ENCODE measurements at places on chromosomes 5 and 9.

- DNase-seq = no peak
Measured at GRCh38 chr9:75455444-75455921, 367.2 kb downstream of the OSTF1 start.

DNA sequence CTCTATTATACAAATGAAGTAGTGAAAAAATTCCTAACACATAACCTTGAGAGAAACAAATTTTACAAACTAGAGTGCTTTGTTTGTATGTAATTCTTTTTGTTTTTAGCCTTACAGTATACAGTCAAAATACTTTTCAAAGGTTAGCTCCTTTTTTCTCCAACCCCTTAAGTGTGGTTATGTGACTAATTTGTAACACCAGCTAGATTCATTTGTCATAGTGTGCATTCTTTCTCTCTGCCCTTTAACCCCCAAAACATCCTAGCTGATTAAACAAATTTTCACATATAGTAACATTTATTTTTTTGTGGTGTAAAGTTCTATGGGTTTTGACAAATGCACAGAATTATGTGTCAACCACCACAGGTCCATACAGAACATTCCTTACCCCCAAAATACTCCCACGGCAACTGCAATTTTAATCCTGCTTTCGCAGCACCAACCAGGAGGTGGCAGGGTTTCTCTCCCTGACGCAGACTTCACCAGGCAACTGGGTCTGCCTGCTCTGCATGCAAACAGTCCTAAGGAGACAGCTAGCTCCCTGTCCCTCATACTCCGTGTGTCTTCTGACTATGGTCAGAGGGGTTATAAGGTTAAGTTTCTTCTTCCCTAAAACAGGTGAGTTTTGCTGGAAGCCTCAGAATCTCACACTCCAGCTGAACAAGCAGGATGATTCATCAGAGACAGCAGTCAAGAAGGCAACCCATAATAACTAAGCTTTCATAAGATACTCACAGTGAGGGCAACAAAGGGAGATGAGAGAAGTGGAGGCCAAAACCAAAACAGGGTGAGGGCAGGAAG is 44.5 kb upstream of the NR5A1 start:
- DNase-seq = no peak

DNA sequence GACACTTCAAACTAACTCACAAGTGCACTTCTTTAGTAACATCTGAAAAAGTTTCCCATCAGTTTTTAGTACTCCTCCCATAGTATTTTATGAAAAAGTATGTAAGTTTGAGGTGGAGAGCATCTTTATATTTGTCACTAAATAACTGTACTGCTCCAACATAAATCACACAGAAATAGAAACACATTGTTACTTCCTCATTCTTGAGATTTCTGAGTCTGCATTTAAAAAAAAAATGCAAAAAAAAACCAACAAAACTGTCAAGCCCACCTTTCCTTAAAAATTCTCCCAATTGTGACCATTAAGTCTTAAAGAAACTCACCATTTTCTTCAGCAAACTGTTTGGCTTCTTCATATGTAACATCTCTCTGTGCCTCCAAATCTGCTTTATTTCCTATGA is 18.7 kb downstream of the RAB14 start:
- DNase-seq = no peak

DNA sequence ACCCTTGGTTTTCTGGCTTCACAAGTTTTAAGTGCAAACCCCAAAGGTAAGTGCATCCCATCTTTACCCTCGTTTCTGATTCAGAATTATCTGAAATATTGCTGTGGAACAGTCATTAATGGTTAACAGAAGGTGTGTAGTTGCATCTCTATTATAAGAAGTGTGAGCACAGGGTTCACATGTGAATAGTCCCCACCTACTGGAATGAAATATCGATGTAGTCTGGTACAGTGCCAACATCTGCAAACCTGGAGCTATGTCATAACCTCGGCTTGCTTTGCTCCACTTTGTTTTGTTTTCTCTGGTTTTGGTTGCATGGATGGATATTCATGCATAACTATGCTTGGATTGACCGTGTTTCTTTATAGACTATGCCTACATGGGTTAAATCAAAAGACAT is 12.6 kb downstream of the HTR4 start:
- no peak for DNase-seq

GRCh38 chr5:127133071-127133470 is 59.8 kb upstream of the C5orf63 start:
- DNase-seq = no peak

DNA sequence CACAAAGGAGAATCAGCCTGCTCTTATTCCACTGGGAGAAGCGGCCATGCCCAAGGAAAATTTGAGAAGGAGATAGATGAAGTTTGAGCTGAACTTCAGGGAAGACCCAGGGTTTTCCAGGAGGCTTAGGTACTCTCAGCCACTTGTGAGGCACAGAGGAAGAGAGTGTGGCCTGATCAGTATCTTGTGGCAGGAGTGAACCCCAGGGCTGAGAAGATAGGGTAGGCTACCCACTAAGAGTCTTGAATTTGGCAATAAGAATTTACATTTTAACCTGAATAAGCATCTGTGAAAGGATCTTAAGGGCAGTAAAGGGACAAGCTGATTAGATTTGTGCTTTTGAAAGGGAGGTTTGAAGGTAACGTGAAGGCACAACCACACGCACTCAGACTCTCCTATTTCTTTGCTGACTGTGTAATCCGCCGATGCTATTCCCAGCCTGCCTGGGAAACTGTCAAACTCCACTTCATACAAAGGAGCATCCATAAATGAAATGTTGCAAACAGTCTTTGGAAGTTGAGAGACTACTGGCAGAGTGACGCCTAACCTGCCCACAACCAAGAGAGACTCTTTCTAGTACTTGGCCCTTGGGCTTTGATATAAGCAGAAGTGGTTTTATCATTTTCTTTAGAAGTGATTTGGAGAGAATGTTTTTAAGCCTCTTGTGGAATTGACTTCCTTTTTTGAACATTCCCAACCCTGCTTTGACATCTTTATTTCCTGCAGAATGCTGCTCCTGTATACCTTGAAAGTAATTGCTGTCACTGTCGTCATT is 108.2 kb upstream of the VCAN start:
- no peak for DNase-seq

DNA sequence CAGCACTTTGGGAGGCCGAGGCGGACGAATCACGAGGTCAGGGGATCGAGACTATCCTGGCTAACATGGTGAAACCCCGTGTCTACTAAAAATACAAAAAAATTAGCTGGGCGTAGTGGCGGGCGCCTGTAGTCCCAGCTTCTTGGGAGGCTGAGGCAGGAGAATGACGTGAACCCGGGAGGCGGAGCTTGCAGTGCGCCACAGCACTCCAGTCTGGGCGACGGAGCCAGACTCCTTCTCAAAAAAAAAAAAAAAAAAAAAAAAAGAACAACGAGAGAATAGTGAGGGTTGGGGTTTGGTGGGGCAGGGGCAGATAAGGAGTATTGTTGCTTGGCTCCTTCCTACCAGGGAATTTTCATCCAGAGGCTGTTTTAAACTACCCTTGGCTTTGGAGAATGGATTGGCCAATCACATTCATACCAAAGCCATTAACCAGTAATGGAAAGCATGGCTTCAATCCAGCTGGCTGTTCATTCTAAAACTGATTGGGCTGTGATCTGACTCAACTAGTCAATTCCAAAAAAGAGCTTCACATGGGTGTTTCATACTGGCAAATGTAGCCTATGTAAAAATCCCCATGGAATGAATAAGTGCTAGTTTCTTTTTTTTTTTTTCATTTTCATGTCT is 64.4 kb downstream of the PLCXD3 start:
- DNase-seq = no peak

GRCh38 chr5:149380466-149381121 is 1.5 kb upstream of the IL17B start:
- DNase-seq = no peak

- peak; percentile 20 for DNase-seq
Measured at GRCh38 chr5:140402258-140403074, 833 bp downstream of the ANKHD1 start.

DNA sequence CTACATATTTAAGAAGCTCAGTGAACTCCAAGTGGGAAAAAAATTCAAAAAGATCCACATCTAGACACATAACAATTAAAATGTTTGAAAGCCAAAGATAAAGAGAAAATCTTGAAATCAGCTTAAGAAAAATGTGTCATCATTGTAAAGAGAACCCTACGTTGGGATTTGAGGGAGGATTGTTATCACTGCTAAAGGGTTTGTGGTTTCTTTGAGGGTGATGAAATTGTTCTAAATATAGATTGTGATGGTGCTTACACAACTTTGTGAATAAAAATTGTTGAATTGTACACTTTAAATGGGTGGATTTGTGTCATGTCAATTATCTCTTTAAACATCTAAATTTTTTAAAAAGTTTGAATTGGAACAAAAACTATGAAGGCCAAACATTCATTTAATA is 92.2 kb upstream of the ADAMTS19 start:
- no peak for DNase-seq

GRCh38 chr5:74138721-74139120 is 501.8 kb downstream of the ENC1 start:
- DNase-seq = no peak

Measured in memory B cell (primary cell).